Fibroblast of skin of left quadriceps (primary cell): ENCODE measurements at places on chromosomes 5 and 9.

GRCh38 chr9:130107234-130107861, 53.6 kb downstream of the GPR107 start:
- peak; percentile 67 for DNase-seq

DNA sequence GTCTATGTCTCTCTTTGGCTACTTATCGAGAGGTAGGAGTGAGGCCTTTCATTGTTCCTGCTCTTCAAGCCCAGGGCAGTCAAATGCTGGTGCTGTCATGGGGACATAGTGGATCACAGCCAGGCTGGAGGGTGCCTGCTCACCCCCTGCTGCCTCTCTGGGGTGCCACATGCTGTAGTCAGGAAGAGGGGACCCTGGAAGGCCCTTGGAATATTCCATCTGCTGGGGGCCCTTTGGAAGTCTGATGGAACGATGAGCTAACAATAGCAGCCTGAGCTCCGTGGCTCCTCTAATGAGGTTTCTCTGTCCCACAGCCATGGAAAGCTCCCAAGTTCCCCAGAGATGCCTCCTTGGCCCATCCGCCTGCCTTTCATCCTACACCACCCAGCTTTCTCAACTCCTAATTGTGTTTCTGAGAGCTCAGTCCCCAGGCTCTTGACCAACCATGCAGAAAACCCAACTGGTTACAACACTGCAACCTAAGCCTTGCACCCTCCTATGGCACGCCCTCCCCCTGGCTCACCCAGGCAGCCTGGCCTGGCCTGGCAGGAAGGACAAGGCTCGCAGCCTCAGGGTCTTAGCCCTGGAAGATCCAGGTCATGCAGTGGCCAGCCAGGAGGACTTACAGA, 91.7 kb downstream of the NRG2 start:
- no peak for DNase-seq

GRCh38 chr9:87816036-87816435, 66.6 kb upstream of the SPATA31E1 start:
- no peak for DNase-seq

DNA sequence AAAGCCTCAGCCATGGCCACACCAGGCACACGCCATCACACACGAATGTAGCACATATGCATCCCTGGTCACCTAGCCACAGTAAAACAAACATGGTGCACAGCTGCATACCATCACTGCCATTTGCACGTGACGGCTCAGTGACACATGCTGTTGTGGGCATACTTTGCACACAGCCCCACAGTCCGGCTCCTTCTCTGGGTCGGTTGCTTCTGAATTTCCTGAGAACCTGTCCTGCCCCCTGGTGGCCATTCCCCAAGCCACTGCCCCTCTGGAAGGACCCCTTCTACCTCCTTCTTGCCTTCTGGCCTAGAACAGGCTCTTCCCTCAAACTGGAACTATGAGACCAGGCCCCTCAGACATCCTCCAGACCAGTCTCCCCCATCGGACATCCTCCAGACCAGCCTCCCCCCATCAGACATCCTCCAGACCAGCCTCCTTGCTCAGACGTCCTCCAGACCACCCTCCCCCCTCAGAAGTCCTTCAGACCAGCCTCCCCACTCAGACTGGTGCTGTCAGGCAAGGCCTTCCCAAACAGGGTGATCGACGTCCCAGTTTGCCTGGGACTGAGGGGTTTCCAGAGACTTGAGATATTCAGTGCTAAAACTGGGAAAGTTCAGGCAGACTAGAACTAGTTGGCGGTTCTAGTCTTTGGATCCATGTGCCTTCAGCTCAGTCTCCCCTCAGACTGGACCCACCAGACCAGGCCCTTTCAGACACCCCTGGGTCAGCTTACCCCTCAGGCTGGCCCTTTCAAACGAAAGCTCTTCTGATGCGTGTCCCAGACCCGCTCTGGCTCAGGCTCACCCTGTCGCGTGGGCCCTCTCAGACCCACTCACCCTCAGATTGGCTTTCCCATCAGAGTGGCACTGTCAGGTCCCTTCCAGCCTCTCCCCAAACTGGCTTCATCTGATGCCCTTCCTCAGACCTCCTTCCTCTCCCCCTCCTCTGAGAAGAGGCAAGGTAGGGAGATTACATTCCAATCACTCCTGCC, 24.3 kb upstream of the ENHO start:
- DNase-seq: peak; percentile 29

DNA sequence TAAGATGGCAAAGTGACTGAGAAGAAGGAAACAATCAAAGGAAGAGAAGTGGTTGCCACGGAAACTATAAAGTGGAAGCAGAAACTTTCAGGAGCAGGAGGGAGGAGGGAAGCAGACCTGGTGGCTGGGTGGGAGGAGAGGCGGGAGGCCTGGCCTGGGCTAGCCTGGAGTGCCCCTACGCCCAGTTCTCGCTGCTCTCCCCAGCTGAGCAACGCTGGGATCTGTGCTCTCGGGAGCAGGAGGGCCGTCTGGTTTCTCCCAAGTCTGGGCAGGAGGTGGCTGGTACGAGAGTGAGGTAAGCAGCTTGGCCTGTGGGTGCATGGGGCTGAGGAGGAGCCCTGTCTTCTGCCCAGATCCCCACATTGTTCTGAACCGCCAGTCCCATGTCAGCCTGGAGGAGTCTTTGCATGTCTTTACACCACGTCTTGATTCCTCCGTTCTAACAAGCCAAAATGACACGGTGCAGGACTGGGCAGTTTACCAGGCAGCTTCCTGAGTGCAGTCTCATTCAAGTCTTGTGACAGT, 15.0 kb upstream of the DAB2IP start:
- DNase-seq: no peak

GRCh38 chr9:130997925-130998596, 10.9 kb upstream of the LAMC3 start:
- DNase-seq: peak; percentile 25

GRCh38 chr9:34326690-34327089, 2.4 kb downstream of the KIF24 start:
- no peak for DNase-seq

- DNase-seq: no peak
Observed at GRCh38 chr9:12956261-12956660, 181.4 kb downstream of the LURAP1L start.

GRCh38 chr5:175657593-175658271, at the start of gene HRH2:
Gene HRH2 (plus strand): TSS chr5:175658071. CDS start chr5:175683234, 25,163 bp downstream.
- DNase-seq: no peak

DNA sequence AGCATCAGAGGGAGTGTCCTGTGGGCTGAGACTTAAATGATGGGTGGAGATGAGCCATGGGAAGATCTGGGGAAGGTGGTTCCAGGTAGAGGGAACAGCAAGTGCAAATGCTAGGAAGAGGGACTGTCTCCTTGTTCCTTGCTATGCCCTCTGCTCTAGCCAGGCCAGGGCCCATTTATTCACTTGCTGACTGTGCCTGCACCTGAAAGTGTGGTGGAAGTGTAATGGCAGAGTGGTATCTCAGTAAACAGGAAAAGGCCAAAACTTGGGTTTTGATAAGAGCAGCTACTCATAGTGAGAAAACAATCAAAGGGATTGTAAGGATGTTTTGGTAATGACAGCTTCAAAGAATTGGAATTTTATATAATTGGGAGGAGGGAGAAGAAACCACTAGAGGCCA, 32.4 kb downstream of the TLE4 start:
- DNase-seq: no peak
